ENCODE measurements at places on chromosomes 4 and X.

DNA sequence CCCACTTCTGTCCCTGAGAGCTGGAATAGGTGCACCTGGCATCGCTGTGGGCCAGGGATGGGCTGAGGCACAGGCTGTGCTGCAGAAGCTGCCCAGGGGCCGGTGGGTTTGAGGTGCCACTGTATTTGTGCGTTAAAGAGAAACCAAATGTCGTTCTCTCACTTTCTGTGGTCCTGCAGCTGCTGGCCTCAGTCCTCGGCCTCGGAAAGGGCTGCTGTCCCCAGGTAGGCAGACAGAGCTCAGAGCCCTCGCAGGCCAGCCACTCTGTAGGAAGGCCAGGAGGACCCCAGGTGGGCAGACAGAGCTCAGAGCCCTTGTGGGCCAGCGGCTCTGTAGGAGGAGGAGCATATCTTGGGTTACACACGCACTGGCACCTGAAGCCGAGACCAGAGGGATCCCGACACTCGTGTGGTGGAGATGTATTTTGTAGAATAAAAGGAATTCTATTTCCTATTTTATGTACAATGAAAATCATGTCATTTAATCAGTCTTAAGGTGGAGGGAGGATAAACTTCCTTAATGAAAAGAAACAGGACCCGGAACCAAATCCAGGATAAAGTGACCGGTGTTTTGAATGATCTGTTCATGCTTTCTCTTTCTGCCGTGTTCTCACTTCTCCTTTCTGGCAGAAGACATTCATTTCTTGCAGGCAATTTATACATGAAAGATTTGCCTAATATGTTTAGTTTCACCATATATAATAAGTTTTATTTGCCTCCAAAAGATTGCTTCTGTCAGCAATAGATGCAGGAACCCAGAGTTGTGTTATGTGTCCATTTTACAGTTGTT, 54.4 kb upstream of the HGFAC start:
- DNase-seq: no peak

- DNase-seq: no peak
Observed at GRCh38 chr4:161949946-161950725, 213.7 kb downstream of the FSTL5 start.

GRCh38 chrX:317424-318067, 1.1 kb downstream of the GTPBP6 start:
- DNase-seq: no peak

DNA sequence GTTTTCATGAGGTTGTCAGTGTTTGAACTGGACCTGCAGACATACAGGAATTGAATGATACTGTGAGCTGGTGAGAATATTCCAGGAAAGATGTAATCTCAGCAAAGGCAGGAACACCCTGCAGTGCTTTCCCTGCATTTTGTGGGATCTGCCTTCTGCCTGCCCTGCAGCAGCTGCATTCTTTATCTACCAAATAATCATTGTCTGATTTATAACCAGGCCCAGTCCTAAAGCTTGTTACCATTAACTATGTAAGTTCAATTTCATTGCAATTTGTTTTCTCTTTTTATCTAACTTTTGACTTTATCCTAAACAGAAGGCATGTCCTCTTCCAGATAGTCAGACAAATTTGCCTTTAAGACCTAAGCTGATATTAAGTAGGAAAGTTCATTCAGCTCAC, 99.8 kb upstream of the NOCT start:
- DNase-seq: no peak

DNA sequence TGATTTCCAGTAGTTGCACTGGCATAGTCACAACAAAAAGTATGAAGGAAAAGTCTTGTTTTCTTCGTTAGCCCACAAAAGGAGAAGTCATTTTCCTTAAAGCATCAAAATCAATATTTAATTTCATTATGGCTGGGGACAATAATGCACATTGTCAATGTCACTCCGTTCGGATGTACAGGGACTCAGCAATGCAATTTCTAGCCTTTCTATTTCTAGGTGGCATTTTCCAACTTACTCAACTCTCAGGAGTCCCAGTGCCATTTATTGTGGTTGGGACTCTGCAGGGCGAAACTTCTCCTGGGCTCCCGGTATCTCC, 99.6 kb downstream of the CEP135 start:
- DNase-seq: no peak

- no peak for DNase-seq
Observed at GRCh38 chrX:150044556-150044955, 106.3 kb upstream of the EOLA2 start.

- no peak for DNase-seq
Observed at GRCh38 chr4:7389719-7390118, 45.0 kb downstream of the PSAPL1 start.

- no peak for DNase-seq
Observed at GRCh38 chr4:127534041-127534825, 98.5 kb upstream of the INTU start.

DNA sequence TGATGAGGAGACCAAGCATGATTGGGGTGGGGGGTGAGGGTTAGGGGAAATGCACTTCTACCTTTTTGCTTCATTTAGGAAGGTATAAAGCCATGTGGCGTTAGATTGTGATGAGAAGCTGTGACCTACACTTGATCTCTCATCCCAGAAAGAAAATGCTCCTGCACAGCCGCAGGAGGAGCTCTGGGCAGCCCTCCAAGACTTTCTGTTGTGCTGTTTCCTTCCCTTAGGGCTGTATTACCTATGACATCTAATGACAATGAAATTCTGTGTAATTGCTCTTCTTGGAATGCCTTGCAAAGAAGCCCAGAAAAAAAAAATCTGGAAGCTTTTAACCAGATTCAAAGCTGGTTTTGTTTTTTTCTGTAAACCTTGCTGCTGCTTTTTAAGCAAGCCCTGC, 13.4 kb downstream of the PRPS2 start:
- DNase-seq: no peak

DNA sequence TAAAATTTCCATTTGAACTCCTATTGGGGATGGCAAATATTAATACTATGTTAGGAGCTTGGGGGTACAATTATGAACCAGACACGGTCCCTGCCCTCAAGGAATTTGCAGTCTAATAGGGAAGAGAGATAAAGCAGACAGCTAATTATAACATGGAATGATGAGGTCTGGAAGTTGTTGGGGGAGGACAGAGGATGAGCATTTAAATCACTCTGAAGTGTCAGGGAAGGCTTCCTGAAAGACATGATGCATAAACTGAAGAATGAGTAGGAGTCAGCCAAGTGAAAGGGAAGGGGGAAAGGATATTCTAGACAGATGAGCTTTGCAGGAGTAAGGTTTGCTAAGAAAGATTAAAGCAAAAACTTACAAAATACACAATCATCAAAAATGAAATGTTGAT, 15.9 kb downstream of the PLAC1 start:
- no peak for DNase-seq

All from GM04503 (cell line).